ENCODE measurements at places on chromosomes 6 and 20.

GRCh38 chr20:21353236-21353635, 44.1 kb downstream of the NKX2-4 start:
- no peak for DNase-seq

DNA sequence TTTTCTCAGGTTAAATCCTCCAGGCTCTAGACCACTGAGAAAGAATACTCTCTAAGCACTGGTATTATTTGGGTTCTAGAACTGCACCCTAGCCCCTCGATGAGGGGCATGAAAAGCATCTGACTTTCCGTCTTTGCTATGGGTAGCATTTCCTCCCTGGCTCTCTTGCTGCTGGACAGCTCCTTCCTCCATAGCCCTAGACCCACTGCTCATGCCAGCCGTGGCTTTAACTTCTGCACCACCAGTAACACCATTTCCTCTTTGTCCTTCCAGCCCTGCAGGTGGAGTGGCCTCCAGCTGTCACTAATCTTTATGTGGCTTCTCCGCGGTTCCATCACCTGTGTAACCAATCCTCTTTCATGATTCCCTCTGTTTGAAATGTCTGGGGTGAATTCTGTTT, 194.9 kb downstream of the SCP2D1 start:
- no peak for DNase-seq

DNA sequence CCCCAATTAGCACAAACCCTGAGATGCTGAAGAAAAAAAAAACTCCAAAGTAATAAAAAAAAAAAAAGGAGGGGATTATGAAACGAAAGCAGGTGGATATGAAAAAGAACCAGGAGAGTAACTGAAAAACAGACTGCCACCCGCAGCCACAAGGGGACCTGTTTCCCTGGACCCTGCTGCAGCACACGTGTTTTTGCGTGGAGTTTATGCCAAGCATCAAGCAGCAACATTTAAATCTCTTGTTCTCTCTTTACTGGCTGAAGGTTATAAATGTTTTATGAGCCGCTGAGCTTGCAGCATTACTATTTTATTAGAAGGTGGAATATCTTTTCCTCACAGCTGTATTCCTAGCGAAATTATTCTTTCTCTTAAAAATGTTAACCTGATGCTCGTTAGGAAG, 131.6 kb upstream of the OLIG3 start:
- DNase-seq, result no peak

DNA sequence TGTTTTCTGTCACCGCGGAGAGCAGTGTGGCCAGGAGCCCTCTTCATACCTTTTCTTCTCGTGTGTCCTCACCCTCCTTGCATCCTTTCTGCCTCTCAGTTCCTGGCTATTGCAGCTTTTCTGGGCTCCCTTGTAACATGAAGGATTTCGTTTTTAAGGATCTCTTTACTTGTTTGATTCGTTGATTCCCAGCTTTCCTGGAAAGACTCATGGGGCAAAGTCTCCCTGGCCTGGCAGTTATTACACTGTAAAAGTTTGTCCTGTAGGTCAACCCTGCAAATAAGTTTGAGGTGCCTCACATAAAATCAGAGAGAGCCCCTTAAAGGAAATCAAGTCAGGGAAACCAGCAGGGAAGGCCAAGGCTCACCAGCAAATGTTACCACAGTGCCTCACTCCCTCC, 70.1 kb downstream of the ISM1 start:
- DNase-seq, result peak; percentile 31

DNA sequence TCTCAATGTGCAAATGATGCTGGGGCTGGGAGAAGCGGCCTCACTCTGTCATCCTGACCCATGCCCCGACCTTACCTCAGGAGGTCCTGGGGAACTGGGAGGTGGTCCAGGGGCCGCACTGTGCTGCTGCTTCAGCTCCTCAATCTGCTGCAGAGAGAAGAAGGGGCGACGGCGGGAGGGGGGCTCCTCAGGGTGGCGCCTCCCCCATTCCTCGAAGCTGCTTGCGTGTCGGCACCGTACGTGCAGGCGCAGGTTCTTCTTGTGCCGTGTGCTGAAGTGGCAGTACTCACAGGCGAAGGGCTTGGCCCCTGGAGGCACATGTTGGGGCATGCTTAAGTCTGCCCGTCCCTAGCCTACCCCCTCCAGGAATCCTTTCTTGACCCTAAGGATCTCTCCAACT, 12.9 kb downstream of the ZNF335 start:
- DNase-seq, result no peak

GRCh38 chr20:5072756-5073659, 46.8 kb downstream of the PCNA start:
- peak; percentile 95 for DNase-seq

DNA sequence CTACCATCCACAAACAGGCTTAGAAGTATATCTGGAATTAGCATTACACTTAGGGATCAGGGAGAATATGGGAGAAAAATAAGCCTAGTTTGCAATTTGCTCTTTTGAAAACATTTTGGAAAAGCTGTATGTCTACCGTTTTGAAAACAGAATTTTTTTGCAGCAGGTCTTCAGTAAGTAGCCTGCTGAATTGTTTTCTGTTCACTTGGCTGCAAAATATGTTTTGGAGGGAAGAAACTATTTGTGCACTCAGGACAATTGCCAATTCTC, 39.6 kb downstream of the ILRUN start:
- no peak for DNase-seq

- DNase-seq, result no peak
Measured at GRCh38 chr6:129696028-129696418, 14.0 kb downstream of the ARHGAP18 start.

- DNase-seq, result no peak
Measured at GRCh38 chr6:111502154-111502553, 19.1 kb upstream of the REV3L start.

- peak; percentile 56 for DNase-seq
Measured at GRCh38 chr20:36833275-36834020, 42.5 kb upstream of the TLDC2 start.

DNA sequence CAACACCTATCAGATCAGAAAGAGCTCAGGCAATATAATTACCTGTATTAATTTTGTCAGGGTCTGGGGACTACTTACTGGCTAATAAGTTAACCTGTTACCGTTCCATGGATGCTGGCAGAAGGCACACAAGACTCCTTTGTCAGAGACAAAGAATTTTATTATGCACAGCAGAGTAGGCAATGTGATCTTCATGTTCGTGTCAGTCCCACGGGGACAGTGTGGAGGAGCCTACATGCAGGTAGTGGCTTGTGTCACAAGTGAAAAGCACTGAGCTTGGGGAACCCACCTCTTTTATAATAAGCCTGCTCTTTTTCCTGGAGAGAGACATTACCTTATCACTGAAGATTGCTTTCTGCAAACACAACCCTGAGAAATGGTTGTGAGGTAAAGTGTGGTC, 96.9 kb downstream of the CD164 start:
- DNase-seq, result no peak

GRCh38 chr6:104525677-104526322, 333.9 kb downstream of the HACE1 start:
- DNase-seq, result peak; percentile 69

DNA sequence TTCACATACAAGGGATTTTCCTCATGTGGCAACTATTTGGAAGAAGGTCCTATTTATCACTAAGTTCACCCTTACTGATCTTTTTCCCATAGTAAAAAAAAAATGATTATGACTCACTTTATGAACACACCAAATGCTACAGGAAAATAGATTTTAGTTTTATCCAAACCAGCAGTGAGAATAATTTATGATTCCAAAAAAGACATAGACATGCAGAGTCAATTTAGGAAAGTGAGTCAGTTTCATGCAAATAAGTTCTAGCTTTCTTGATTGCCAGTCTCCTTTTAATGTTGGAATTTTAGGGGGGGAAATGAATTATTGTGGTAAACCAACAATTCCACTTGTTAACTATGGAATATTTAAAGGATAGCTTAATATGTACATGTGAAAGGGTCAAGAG, 64.0 kb upstream of the RNF146 start:
- DNase-seq, result no peak

- no peak for DNase-seq
Measured at GRCh38 chr20:55782912-55783253, 222.4 kb downstream of the CBLN4 start.
